Hypothalamus (tissue), 51 donors: ENCODE measurements at places on chromosomes 2 and 18.

DNA sequence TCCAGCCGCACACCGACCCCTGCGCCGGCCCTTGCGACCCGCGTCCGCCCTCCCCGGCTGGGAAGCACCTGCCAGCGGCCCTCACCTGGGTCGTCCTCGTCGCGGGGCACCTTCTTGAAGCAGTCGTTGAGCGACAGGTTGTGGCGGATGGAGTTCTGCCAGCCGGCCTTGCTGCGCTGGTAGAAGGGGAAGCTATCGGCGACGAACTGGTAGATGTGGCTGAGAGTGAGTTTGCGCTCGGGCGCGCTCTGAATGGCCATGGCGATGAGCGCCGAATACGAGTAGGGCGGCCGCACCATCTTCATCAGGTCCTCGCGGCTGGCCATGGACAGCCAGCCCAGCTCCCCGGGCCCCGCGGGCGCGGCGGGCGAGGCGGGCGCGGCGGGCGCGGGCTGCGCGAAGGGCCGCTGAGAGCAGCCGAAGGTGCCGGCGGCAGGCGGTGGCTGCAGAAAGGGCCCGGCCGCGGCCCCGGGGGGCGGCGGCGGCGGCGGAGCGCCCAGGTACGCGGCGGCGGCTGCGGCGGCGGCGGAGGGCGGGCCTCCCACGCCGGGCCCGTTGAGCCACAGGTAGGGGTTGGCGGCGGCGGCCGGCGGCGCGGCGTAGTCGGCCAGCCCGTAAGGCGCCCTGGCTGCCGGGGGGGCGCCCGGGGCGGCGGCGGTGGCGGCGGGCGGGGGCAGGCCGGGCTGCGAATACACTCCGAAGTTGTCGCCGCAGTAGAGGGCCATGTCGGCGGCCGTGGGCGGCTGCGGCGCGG, 505 bp downstream of the FOXI3 start:
- DNase-seq: no peak

DNA sequence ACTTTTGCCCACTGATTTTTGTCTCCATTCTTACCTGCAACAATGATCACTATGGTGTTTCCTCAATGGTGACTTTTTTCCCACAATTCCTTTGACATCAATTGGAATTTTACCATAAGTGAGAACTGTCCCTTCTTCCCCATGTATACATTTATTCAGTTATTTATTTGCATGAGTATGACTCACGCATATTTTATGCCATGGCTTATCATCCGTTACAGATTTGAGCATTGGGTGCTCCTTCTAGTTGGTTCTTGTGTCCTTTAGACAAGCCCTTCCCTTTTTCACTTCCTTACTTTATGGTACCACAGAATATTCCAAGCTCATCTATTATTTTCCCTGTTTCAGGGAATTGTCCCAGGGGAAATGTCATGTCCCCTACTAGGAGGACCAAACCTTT, 7.6 kb downstream of the COX5B start:
- DNase-seq: no peak

DNA sequence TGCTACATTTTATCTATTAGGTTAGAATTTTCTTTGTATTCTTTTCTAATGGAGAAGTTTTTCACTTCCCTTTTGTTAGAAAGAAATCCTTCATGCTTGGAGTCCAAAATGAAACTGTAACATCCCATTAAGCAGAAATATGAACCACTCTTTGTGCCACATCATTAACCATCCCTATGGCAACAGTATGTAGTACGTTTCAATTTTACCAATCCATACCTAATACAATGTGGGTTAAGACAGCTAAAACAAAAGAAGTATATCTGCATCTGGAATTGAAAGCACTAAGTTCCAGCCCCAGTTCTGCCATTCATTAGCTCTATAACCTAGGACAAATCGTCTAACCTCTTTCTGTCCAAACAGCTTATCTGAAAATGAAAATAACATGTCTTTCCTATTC, 409.2 kb upstream of the SPHKAP start:
- DNase-seq: no peak

DNA sequence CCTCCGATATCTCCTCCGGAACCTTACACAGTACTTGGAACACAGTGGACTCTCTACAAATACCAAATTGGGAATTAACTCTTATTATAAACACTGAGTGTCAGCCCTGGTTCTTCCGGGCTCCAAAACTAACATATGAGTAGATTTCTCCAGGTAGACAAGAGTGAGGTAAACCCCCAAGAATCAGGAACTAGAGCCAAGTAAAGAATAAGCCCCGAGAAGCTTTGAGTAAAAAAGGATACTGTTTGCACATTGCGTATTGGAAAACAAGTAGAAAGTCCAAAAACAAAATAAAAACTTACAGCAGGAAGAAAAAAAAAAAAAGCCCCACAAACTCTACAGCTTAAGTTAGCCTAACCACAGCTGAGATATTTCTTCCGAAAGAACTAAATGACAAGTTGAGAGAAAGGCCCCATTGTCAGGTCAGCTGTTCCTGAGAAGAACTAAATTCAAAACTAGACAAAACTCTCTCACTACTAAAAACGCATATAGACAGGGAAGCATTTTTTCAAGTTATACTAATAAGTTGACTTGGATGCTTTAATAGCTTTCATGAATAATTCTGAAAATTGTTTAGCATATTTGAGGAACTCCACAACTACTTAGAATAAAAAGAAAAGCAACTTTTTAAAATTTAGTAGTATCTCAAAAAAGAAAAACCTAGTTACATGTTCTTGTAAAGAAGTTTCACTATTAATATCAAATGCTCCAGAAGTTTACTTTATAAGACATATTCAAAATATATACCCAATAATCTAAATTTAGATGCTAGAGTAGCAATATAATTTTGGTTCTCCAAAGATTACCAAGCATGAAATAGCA, 4.3 kb upstream of the HAAO start:
- no peak for DNase-seq

DNA sequence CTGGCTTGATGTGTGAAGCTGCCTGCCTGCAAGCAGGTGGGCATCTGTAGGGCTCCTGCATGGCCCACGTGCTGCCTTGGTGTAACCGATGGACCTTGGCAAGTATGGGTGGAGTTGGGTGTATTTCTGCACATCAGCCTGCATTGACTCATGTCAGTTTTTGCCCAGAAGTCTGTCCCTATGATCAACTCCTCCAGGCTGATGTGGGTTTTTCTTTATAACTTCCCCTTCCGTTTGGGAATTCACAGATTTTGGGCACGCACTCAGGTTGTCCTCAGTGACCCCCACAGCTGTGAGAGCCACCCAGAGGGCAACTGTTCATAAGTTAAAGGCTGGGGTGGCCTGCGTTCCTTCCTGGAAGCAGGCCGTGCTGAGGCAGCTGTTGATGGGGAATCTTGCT, 123.3 kb downstream of the NCK2 start:
- DNase-seq: no peak

- no peak for DNase-seq
These were observed 264.1 kb downstream of the EXOC6B start for GRCh38 chr2:72561621-72562318.
